ENCODE measurements at places on chromosomes 1 and 21.

DNA sequence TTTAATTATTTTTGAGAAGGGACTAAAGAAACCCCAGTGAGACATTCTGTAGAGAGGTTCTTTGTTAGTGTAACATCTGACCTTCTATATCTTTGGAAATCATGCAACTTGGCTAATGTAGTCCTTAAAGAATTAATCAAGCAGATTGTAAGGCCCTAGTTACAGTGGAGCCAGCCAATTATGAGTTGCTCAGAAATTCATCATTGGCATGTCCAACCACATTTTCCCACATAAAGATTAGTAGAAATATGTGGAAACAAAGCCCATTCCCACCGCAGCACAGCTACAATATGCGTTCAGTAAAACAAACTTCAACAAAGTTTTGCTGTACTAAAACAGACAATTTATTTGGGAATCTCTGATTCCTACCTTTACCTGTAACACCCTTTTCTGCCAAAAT, 27.8 kb downstream of the WNT2B start:
- DNase-seq, result no peak

GRCh38 chr1:235932090-235932510, 65.4 kb upstream of the LYST start:
- no peak for DNase-seq

DNA sequence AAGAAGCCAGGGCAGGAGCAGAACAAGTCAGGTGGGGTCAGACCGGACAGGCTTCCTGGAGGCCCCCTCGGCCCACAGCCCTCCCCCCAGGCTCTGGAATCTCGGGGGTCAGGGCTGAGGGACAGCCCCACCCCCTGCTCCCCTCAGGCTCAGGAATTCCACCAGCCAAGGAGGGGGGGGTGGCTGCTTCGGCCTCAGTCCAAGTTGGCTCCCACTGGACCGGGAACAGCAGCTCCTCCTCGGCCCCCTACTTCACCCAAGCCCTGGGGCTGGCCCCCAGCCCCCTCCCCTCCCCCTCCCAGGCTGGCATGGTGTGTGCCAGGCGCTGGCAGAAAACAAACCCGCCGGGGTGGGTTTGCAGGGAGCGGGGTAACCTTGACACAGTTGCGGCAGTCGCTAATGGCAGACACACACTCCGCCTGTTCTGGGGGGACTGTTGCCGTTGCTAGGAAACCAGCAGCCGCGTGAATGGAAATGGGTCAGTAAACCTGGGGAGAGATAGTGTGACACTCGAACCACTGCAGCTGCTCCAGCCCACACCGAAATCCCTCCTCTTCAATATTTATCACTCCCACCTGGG, 32.4 kb downstream of the AHDC1 start:
- DNase-seq, result no peak

- no peak for DNase-seq
Observed at GRCh38 chr1:178489399-178489798, 7.4 kb downstream of the CLEC20A start.

GRCh38 chr21:36204980-36205379, 48.4 kb downstream of the DOP1B start:
- DNase-seq, result no peak

- DNase-seq, result no peak
Observed at GRCh38 chr1:2324553-2325366, 66.6 kb downstream of the MORN1 start.

DNA sequence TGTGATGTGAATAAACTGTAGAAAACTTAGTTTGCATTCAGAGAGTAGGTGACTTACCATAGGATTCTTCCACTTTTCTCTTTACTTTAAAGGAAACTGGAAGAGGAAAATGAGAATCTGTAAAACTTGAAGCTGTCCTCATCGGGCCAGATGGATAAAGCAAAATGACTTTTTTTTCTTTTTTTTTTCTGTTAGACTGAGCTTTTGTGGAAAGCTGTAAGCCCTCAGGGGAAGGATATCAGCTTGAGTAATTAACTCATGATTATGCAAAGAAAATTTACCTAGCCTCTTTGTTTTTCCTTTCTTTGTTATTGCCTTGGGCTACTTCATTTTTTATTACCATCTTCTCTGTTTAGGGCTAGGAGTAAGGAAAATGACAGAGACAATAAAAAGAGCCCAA, 53.4 kb downstream of the DPH5 start:
- no peak for DNase-seq

DNA sequence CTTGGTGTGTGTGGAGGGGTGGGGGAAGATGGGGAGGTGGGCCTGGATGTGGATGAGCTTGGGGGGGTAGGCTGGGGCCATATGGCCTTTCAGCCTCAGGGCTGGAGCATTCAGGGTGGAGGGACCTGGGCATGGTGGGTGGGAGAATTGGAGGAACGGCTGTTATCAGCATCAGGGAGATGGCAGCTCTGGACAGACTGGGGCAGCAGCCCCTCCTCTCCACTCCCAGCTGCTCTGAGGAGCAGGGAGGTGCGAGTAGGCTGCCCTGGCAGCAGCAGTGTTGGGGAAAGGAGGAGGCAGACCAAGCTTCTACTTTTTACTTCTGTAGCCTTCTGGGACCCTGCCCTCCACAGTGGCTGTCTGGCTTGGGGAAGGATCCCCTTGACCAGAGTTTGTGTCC, 10.2 kb downstream of the PPFIA4 start:
- no peak for DNase-seq

- DNase-seq, result no peak
Observed at GRCh38 chr1:109427171-109427467, 871 bp upstream of the PSMA5 start.

- no peak for DNase-seq
Observed at GRCh38 chr1:69649383-69649990, 81.8 kb downstream of the LRRC7 start.

GRCh38 chr1:117579221-117579906, 26.5 kb upstream of the TENT5C start:
- no peak for DNase-seq

GRCh38 chr1:247322849-247323586, 8.6 kb downstream of the ZNF496 start:
- no peak for DNase-seq

GRCh38 chr21:34669149-34669879, 520 bp downstream of the CLIC6 start:
- no peak for DNase-seq

GRCh38 chr1:212953321-212953720, 3.0 kb downstream of the VASH2 start:
- DNase-seq, result no peak

DNA sequence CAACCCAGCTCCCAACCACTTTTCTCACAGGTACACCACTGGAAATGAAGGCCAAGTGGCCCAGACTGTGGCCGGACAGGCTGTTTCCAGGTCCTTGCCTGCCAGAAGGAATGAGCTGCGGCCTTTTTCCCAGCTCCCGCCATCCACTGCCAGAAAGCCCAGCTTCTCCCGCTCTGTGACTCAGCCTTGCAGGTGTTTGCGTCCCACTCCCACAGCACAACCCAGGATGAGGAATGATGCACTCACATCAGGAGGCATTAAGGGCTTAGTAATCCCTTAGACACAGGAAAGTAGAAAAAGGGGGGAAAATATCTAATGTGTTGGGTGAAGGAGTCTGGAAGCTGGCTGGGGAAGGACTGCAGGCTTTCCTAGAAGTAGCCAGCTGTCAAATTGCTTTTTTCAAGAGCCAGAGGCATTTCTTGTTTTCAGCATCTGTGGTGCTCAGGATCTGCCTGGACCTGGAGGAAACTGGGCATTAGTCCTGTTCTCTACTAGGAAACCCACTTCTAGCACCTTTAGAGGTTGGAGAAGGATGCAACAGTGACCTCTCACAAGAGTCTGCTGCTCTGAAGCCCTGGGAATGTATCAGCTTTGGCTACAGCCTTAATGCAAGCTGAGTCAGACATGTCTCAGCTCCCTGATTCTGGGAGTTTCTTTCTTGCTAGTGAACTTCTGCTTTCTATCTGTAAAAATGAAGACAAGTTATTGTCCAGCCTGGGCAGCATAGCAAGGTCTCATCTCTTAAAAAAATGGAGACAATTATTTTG, 13.2 kb upstream of the MAP1LC3C start:
- DNase-seq, result no peak

GRCh38 chr1:48728584-48728983, 48.1 kb downstream of the BEND5 start:
- DNase-seq, result no peak

GRCh38 chr21:17631195-17631594, 18.5 kb upstream of the BTG3 start:
- no peak for DNase-seq

- no peak for DNase-seq
Observed at GRCh38 chr1:204556458-204557052, 40.3 kb downstream of the MDM4 start.

DNA sequence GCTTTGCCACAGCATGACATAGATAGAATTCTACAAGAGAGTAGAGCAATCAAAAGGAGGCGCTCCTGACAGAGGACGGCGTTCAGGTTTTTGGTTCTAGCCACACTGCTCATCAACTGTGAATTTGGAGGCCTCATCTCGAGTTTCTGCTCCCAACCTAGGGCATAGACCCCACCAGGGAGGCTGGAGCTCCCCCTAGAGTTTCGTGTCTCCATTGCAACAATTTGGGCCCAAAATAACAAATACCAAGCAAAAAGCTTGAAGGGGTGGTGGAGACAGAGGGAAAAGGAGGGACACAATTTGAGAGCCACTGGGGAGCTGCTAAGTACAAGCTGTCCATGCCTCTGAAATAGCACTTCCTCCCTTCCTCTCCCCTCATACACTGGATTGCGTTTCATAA, 297.0 kb downstream of the GPATCH2 start:
- no peak for DNase-seq

All from activated naive CD4-positive, alpha-beta T cell treated with Interleukin-2 at 50 U/mL for 16 hours (primary cell).